ENCODE measurements at places on chromosomes 6 and 20.

- no peak for DNase-seq
These were observed 6.5 kb downstream of the KCNB1 start for GRCh38 chr20:49476016-49476355.

GRCh38 chr6:170068496-170068895, 222.4 kb downstream of the DLL1 start:
- no peak for DNase-seq

- no peak for DNase-seq
These were observed 3.0 kb downstream of the HLA-E start for GRCh38 chr6:30491991-30492952.

- DNase-seq, result no peak
These were observed 683.3 kb downstream of the QKI start for GRCh38 chr6:164097551-164098398.

Data from AG04450 (cell line).